ENCODE measurements at places on chromosomes 13 and 19.

DNA sequence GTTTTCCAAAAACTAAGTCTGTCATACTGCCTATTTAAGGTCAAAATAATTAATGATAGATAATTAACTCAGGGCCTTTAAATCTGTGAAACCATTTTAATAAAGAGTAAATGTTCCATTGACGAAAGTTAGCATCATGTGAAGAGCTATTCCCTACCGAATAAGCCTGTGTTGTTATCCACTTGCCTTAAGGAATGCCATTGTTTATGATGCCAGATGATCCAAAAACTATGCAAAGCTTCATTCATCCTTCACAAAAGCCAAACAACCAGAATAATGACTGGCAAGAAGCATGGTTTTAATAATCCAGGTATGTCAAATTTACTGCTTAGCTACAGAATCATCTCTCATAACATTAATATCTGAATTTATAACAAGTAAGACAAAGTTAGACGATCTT, 6.5 kb upstream of the GPC6 start:
- no peak for DNase-seq

DNA sequence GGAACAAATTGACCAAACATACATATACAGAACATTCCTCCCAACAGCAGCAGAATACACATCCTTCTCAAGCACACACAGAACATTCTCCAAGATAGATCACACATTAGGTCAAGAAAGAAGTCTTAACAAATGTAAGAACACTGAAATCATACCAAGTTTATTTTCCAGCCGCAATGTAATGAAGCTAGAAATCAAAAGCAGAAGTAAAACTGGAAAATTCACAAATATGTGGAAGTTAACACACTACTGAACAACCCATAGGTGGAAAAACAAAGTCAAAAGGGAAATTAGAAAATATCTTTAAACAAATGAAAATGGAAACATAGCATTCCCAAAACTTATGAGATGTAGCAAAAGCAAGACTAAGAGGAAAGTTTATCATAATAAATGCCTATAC, 692.6 kb downstream of the DIAPH3 start:
- DNase-seq, result no peak

DNA sequence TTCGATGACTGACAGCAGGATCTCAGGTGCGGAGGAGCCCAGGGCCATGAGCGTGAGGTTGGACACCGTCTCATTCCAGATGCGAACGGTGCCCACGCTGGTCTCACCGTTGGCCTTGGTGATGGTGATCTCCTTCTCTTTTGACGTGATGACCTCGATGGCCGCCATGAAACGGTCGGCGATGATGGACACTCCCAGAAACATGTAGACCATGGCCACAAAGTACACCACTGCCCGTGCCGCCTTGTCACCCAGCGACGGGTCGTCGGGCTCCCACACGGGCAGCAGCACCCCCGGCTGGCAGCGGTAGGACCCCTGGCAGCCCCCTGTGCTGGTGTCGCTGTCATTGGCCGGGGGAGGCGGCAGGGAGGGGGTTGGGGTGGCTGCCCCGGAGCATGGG, 5.7 kb downstream of the SLC8A2 start:
- DNase-seq, result no peak

DNA sequence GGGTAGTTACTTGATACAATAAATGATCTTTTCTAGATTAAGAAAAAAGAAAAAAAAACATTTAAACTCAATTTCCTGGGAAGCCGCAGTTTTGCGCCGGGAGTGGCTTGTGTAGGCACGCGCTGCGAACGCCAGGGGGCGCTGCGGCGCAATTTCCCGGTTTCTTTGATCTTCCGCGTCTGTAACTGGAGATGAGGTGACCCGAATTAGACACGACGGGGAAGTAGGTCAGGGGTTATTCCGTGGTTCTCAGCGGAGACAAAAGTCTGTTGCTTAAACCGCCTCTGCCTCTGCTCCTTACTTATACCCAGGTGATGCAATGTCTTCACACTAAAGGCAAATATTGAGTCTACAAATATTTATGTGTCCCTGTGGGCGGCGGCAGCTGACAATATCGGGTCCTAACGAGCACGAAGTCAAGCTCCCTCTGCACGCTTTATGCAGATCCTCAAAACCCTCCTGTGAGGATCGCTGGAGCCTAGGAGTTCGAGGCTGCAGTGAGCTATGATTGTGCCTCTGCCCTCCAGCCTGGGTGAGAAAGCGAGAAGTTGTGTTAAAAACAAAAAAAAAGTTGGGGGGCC, 15.2 kb downstream of the STXBP2 start:
- peak; percentile 30 for DNase-seq

GRCh38 chr19:14517446-14517839, 754 bp downstream of the DNAJB1 start:
- DNase-seq, result no peak

GRCh38 chr19:1507763-1508506, 4.9 kb downstream of the ADAMTSL5 start:
- DNase-seq, result peak; percentile 93

DNA sequence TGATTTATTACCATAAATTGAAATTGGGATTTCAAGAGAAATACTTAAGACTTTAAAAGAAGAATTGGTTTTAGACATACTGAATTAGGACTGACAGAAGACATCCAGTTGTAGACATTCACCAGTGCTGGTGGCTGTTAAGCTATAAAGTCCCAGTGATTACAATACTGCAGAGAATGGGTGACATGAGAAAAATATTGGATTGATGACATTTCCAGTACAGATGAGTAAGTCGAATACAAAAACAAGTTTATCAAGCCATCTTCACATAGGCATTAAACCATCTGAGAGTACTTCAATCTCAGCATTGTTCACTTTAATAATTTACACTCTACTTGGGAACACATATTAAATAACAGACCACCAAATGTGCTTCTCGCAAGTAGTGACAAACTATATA, 66.8 kb downstream of the TBC1D4 start:
- no peak for DNase-seq

- no peak for DNase-seq
Measured at GRCh38 chr13:113936166-113936965, 37.5 kb downstream of the C13orf46 start.

DNA sequence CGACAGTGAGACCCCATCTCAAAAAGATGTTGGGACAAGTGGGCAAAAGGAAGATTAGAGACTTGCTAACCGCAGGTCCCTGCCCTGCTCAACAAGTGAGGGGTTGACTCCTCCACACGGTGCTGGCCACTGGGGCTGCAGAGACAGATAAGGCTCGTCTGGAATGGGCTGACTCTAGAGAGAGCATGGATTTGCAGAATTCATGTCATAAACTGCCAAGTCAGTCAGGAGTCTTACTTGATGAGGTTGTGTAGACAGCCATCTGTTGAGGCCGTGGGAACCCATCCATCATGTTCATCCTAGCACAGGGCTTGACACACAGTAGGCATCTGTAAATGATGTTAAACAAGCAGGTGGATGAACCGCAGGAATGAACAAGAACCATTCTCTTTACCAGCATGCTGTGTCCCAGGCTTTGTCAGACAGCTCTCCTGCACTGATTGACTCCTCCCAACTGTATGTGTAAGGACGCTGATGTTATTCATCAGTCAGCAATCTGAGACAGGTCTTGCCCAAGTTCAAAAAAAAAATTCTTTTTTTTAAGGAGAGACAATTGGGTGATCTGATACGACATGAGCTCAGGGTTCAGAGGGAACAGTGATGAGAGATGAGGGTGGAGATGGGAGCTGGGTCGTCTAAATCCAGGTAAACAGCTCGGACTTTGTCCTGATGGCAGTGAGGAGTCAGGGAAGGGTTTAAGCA, 8.8 kb downstream of the PAF1 start:
- DNase-seq, result no peak

DNA sequence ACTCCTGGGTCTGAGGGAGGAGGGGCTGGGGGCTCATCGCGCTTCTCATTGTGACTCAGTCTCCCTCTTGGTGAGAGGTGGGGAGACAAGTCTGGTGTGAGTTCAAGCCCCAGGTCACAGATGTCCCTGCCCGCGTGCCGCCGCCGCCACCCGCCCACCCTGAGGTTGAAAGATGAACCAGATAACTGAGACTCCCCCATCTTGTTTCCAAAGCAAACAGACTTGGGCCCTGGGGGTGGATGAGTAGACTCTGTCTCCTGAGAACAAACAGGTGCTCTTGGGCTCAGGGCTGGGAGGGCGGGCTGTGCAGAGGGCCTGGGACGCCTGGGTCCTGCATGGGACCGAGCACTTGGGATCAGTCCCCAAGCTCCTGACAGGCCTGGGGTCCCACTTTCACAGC, 567 bp downstream of the SBK2 start:
- DNase-seq, result no peak

DNA sequence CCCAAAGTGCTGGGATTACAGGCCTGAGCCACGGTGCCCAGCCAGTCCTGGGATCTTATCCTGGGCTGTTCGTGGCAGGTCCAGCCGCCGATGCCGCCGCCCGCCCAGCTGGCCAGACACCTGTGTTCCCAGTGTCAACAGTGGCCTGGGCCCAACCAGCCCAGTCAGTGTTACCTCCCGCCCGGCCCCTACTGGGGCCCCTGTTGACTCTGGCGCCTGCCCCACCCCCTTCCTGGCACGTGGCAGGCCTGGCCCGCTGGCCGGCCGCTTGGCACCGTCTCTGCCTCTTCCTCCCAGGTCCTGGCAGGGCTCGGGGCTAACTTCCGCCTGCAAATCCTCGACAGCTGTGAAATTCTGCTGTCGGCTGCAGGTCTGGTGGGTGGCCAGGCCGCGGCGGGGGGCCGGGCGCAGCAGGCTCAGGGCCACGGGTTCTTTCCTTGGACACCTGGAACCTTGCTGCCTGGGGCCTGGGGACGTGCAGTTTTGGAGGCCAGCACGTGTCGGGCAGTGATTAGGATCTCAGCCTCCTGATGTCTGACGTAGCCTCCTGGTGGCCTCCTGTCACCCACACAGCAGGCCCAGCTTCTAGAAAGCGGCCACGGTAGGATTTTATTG, 9.1 kb downstream of the ARID3A start:
- DNase-seq, result no peak

- DNase-seq, result no peak
Measured at GRCh38 chr19:40282920-40283319, 2.2 kb downstream of the AKT2 start.

Data from AG09319 (cell line).